ENCODE measurements at places on chromosomes 3 and 15. TPM values are rescaled to one million over a fixed set of nuclear protein-coding genes. Genes with fewer than 3 reads are reported as not detected.
A peak's percentile ranks its signal among the peaks of the same experiment; 100 is the strongest.

The SLC28A2 gene
- total RNA-seq: not detected

The NR2E3 gene
- not detected for total RNA-seq

The SMAD6 gene
- total RNA-seq: 16.2 TPM

The DNAH12 gene
- total RNA-seq: not detected

The SEMA3B gene
- 19.8 TPM for total RNA-seq

The TNNC1 gene
- 9,051 TPM for total RNA-seq

The ERICH6 gene
- not detected for total RNA-seq

The HES1 gene
- 11.4 TPM for total RNA-seq

The SLC41A3 gene
- total RNA-seq: 36.2 TPM

DNA sequence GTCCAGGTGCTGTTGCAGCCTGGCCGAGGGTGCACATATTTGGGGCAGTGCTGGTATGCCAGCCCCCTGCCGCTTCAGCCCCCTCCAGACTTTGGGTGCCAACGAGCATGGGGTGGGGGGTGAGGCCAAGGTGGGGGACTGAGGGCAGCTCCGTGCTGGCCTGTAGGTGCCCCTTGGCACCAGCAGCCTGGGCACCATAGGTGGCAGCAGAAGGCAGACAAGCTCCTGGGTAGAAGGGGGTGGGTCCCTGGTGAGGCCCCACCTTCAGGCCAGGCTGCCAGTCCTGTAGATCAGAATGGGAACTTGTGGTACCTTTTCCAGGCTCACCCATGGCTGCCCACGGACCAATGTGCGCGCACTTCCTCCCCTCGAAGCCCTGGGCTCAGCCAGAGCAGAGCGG is 16.1 kb upstream of the PLA2G4E start:
- DNase-seq: no peak

GRCh38 chr3:161270991-161271390 is 49.9 kb downstream of the NMD3 start:
- DNase-seq: no peak

- DNase-seq: no peak
Observed at GRCh38 chr3:157491136-157491535, 12.1 kb downstream of the VEPH1 start.

DNA sequence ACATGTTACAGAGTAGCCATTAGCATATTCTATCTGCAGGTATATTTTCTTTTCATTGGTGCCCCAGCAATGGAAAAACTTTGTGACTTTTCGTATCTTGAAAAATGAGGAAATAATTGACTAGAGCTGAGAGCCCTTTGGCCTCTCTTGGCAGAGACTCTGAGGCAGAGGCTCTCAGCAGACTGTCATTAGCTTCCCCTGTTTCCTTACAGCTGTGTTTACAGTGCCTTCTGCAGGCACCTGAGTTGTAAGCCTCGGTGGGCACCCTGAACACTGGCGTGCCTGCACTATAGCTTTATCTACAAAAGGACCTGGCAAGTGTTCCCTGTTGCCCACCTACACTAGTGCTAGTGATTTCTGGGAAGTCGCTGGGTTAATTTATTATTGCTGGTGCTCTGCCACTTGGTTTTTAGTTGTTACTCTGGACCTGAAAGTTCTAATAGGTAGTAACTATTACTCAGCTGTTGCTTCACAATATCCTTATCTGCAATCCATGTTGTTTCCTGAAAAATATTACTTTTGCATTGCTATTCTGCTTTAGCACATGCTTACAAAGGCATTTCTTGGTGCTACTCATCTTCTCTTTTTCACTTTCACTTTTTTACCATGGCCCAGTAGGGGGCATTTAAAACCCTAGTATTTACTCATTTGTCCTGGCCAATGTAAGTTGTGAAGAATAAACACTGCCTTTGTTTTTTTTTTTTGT is 7.8 kb upstream of the GPR171 start:
- DNase-seq: no peak

DNA sequence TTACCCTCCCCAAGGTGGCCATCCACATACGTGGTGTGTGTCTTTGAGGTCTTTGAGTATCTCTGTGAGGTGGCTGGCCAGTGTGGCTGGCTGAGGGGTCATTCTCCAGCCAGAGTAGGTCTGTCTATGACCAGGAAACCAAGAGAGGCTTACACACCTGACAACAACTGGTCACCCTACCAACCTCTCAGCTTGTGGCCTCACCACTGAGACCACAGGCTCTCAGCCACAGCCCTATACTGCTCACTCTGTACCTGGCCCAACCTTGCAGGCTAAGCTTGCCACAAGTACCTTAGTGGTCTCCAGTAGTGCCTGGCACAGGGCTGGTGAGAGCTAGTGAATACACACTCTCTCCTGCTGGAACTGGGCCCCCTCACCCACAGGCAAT is 5.1 kb downstream of the HEMK1 start:
- no peak for DNase-seq

GRCh38 chr15:64854526-64854925 is 12.8 kb downstream of the PLEKHO2 start:
- no peak for DNase-seq

GRCh38 chr15:96362755-96363651 is 32.5 kb downstream of the NR2F2 start:
- DNase-seq: no peak

DNA sequence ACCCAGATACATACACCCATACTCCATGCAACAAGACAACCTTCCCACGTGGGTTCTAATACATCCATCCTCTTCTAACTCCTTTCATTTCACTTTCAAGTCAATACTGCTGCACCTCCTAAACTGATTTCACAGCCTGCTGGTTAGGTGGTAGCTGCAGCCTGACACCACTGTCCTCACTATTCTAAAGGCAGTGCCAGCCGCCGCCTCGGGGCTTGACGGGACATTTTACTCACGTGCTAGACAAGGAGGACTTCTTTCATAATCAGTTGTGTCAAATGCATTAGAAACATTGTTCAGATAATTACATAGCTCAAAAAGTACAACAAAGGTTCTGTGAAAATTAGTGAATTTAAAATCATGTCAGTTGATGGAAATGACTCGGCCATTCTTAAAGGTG is 6.3 kb downstream of the UROC1 start:
- peak; percentile 15 for DNase-seq

DNA sequence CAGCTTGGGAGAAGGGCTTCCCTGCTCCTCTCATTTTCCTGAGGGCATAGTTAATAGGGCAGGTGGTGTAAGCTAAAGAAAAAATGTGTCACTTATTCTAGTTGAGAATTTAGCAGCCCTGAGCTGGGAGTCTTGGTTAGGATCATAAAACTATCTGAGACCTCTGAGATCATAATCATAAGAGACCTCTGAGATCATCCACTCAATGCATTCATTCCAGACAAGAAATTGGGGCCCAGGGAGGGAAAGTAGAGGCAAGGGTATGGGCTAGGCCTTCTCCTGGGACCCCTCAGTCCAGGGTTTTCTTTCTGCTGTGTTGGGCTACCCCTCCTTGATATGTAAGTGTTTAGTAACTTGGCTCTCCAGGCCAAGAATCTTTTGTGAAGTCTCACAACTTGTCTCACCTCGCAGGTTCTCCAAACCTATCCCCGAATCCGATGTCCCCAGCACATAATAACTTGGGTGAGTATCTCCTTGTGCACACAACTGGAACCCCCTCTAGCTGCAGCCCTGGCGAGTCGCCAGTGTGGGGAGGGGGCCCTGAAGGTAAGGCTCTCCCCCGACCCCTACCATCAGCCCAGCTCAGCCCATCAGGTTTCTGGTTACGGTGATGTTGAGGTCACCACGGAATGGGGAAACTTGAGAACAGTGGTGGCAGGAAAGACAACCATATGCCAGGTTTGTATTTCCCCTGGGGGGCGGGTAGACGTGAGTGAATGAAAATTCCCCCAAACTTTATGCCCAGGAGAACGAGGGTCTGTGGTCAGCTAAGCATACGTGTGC is 84.1 kb downstream of the AAGAB start:
- DNase-seq: no peak

DNA sequence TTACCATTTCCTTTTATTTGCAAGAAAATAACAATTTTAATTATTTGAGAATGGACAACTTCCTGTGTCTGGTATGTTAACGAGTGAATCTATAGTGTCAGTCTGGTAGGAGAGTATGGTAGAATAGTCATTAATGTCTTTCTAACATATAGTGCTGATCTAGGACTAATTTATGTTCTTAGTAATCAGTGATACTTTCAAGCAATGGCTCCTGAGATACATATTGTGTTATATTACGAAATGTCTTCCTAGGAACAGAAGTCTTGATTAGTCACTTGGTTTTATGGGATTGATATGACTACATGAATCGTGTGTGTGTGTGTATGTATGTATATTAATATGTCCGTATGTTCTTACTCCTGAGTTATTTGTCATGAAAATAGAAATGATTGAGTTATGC is 66.6 kb upstream of the PAQR5 start:
- DNase-seq: no peak

DNA sequence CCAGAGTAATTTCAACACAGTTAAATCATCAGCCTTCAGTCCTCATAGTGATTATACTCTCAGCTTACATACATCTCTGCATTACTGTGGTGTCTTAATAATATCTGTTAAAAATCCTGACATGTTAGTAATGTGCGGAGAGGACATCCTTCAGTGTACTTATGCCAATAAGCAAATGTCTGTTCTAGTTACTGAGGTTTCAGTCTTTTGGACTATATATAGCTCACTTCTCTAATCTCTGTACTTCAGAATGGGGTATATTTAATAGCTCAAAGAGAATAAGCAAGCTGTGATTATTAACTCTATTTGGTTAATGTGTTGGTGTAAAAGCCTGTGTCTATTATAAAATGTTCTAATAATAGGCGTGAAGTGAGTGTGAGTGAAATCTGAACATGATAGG is 28.9 kb upstream of the OSTN start:
- no peak for DNase-seq

GRCh38 chr15:64229129-64229724 is 66.4 kb upstream of the PPIB start:
- DNase-seq: no peak

GRCh38 chr3:18579661-18580060 is 154.5 kb upstream of the SATB1 start:
- no peak for DNase-seq

- no peak for DNase-seq
Observed at GRCh38 chr3:15110206-15110605, 11.3 kb upstream of the RBSN start.

GRCh38 chr3:195543500-195544229 is 540 bp upstream of the PPP1R2 start:
- no peak for DNase-seq

- no peak for DNase-seq
Observed at GRCh38 chr3:40913192-40913591, 286.1 kb upstream of the CTNNB1 start.

DNA sequence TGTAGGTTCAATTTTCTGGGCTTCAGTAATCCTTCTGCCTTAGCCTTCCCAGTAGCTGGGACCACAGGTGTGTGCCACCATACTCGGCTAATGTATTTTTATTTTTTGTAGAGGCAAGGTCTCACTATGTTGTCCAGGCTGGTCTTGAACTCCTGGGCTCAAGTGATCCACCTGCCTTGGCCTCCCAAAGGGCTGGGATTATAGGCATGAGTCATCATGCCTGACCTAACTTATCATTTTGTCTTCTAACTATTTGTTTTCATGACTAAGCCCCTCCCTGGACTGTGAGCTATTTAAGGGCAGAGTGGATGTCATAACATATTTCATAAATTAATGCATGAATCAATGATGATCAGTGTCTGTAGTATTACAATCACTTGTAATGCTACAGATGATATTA is 56.1 kb upstream of the PIAS1 start:
- no peak for DNase-seq

- no peak for DNase-seq
Observed at GRCh38 chr3:136787349-136787748, 31.6 kb upstream of the SLC35G2 start.
